CD8-positive, alpha-beta memory T cell (primary cell): ENCODE measurements at places on chromosomes 16 and 17. TPM values are rescaled to one million over a fixed set of nuclear protein-coding genes. Genes with fewer than 3 reads are reported as not detected.

GRCh38 chr16:1221628-1222552 is 3.2 kb downstream of the TPSG1 start:
- H3K27me3 ChIP-seq: no peaks in the 10 kb centered on the region
- no peaks in the 10 kb centered on the region for H3K4me1 ChIP-seq
- no peak for DNase-seq
- H3K27ac ChIP-seq: no peak overlapping the region

DNA sequence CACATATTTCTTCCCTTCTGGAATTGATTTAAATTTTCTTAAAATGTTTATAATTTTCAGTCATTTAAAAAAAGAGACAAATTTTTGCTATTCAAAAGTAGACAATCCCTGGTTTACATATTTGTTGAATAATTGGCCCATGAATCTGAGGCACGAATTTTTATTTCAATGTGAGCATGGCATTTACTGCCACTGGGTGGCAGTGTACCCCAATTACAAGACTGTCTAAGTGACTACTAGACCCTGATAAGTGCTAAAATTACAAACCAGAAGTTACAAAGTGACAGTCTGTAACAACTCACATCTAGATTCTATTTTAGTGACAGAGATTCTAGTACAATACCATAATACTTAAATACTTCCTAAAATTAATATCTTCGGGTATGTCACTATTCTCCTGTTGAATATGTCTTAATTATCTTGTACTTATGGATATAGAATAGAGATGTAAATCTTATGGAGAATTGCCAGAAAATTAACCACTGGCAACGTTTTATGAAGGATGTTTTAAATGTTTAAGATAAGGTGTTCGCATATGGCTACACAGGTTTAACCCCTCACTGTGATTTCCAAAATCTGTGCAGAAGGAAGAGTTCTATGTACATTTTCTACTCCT is 235.8 kb downstream of the MAP2K4 start:
- no peak overlapping the region for H3K4me3 ChIP-seq
- H3K36me3 ChIP-seq: no peaks in the 10 kb centered on the region
- DNase-seq: no peak
- H3K27ac ChIP-seq: no peak overlapping the region
- H3K27me3 ChIP-seq: no peaks in the 10 kb centered on the region

The KCNJ18 gene
- not detected for total RNA-seq

The NF1 gene
- total RNA-seq: 22.8 TPM

The XAF1 gene
- total RNA-seq: 5.8 TPM
